KG1 (cell line): ENCODE measurements at places on chromosomes 2 and 18.
A peak's percentile ranks its signal among the peaks of the same experiment; 100 is the strongest.

GRCh38 chr2:47334356-47335136, 68.4 kb upstream of the MSH2 start:
- no peak for DNase-seq

DNA sequence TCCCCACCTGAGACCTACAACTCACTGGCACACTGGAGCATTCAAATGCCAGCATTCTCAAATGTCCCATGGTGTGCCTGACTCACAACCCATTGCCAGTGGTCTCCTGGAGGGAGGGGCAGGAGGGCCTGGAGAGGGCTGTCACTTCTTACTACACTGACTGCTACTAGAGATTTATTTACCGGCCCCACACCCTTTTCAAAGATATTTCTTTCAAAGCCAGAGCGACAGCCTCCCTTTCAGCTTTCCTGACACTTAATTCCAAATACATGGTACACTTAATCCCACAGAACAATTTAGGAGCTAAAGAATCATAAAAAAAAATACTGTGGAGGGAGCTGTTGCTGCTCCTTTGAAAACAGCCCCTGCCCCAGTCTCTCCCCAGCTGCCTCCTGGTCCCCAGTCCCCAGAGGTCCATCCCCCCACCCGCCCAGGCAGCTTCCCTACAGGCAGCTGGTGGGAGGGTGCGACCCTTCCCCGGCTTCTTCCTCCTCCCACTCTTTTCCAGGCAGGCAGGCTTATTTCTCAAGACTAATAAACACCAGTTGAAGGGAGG, 129.1 kb upstream of the SMAD2 start:
- no peak for DNase-seq

GRCh38 chr2:37080266-37080665, 3.9 kb downstream of the HEATR5B start:
- peak; percentile 51 for DNase-seq

- no peak for DNase-seq
Observed at GRCh38 chr2:15695582-15696330, 104.1 kb downstream of the DDX1 start.

DNA sequence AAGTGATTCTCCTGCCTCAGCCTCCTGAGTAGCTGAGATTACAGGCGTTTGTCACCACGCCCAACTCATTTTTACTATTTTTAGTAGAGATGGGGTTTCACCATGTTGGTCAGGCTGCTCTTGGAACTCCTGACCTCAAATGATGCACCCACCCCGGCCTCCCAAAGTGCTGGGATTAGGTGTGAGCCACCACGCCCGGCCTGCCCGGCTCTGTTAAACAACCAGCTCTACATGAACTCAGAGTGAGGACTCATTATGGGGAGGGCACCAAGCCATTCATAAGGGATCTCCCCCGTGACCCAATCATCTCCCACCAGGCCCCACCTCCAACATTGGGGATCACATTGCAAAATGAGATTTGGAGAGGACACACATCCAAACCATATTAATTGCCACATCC, 8.8 kb downstream of the ATIC start:
- no peak for DNase-seq

- no peak for DNase-seq
Observed at GRCh38 chr18:35112696-35113095, 71.5 kb downstream of the MAPRE2 start.

DNA sequence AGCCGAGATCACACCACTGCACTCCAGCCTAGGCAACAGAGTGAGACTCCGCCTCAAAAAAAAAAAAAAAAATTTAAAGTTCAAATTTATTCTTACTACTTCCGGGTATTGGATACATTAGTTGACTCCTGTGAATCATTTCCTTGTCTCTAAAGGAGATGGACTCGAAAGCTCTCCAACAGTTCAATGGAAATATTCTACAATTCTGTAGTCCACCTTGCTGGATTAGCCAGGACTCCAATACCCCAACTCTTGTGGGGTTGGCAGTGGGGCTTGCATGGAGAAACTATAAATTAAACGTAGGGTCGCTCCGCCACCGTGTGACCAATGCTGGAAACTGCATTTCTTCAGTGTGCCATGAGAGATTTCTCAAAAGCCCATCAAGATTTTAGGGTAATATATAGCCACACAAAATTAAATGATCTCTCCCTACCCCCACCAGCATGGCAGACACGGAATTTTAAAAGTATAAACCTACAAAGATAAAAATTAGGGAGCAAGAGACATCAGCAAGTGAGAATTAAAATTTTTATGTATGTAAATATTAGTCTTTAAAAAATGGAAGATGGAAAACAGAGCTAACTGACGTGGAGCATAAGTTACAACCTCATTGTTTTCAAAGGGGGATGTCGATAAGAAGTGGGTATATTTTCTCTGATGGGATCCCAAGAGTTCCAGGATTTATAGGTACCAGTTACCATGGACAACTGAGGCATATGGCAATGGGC, 27.8 kb upstream of the GAREM2 start:
- DNase-seq = no peak

DNA sequence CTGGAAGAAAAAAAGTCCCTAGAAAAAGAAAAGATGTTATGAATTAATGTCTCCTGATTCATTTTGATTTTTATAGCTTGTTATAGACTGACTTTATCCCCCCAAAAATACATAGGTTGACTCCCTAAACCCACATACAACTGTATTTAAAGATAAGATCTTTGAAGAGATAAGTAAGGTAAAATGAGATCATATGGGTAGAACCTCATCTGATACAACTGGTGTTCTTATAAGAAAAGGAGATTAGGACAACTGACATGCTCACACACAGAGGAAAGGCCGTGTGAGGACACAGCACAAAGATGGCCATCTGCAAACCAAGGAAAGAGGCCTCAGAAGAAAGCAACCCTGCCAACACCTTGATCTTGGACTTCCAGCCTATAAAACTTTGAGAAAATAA, 117.5 kb downstream of the CD226 start:
- no peak for DNase-seq

DNA sequence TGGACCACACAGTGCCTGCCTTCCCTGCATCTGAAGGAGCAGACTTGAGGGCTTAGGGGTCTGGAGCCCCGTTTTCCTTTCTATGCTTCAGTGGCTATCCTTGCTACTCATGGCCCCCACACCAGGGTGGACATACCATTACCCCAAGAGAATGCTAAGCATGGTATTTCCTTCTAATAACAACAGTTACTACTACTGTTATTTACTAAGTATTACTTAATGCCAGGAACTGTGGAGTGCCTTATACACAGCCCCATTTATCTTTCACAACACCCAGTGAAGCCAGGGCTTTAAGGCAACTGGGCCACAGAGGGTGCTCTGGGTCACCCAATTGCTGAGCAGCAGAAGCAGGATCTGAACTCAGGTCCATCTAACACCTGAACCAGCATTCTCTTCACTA, 5.8 kb upstream of the PAX8 start:
- no peak for DNase-seq

DNA sequence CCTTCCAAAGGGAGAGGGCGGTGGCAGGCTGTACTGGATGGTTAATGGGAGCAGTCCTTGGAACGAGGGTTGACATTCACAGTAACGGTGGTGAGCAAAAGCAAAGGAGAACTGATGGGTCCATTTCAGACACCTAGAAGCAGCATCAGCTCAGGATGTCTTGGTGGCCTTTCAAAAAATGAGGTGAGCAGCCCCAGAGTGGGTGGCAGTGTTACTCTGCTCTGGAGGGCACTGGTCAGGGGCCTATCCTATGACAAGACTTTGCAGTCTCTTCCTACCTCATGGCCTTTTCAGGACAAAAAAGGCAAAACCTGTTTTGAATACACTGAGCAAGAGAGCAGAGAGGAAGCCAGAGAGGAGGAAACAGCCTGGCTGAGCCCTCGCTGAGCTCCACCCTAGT, 23.5 kb downstream of the CAPN14 start:
- no peak for DNase-seq

DNA sequence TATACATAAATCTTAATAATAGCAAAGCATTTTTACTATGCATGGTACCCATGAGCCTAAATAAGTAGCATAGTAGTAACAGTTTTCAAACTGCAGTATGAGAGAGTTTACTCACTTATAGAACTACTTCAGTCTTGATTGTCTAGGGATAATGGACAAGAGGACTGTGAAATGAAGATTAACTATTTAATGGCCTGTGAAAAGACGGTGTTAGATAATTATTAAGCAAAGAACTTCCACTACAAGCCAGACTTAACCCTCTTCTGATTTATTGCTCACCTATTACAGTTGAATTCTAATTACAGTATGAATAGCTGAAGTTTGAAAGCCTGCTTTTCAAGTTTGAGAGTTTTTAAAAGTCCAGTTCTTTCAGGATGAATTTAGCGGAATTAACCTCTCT, 18.9 kb downstream of the PIK3C3 start:
- no peak for DNase-seq

DNA sequence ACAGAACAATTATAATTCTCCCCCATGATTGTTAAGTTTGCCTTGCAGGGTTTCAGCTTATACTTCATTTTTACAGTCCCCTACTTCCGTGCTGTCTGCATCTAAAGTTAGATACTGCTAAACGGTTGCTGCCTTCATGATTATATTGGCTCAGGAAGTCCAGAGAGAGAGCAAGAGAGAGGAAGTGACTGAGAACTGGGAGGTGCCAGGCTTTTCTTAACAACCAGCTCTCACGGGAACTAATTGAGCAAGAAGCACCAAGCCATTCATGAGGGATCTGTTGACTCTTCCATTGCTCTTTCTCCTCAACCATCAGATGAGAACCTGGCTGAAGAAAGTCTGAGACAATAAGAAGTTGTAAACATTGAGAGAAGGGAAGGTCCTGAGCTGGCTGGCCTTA, 125.5 kb upstream of the SIX2 start:
- peak; percentile 34 for DNase-seq

GRCh38 chr2:129443865-129444739, 535.4 kb upstream of the RAB6C start:
- no peak for DNase-seq

GRCh38 chr2:207724113-207724512, 12.7 kb downstream of the CCNYL1 start:
- DNase-seq = no peak

DNA sequence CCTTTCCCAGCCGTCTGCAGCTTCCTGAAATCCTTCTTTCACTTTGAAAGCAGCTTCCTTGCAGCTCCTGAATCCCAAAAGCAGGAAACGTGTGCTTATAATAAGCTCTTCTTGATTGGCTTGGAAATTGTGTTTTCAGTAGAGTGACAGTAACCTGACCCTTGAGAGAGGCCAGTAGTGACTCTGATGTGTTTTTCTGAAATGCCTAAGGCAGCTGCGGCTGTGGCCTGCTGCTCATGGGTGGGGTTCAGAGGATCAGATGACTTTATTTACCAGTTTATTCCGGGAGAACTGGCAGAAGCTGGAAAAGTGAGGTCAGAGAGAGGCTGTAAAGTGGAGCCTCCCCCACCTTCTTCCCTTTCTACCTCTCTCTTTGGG, 31.9 kb upstream of the RPIA start:
- no peak for DNase-seq

DNA sequence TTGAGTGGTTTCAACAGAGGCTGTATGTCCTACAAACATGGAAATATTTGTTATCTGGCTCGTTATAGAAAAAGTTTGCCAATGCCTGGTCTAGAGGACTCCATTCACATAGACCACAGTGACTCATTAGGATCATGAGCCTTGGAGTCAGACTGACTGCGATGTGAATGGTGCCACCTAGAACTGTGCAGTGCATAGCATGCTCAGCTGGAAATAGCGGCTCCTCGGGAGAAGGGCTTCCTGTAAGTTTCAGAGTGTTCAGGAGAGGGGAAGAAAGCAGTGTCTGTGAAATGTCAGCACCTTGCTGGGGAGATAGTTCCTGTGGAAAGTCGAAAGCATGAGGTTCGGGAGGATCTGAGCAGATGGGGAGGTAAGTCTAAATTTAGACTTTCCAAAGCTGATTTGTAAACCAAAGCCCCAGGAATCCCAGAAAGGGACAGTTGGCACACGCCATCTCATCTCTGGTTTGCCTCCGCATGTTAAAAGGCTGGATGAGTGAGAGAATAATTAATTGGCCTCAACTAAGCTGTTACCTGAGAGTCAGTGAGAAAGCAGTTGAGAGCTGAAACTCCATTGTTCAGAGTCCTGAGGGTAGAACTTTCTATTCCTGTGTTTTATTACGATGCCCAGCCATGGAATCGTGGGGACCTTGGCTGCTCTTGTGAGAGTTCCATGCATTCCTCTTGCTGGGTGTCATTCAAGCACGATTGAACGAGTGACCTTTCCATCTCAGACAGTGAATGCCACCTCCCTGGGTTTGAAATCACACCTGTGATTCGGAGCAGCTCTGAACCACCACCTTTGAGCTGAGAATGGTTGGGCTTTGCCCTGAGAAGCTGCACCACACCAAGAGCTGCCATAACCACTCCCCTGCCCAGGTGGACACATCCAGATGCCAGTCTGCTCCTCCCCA, 99.5 kb downstream of the MAPK4 start:
- DNase-seq = no peak

- DNase-seq = no peak
Observed at GRCh38 chr2:101983486-101983885, 8.3 kb upstream of the IL1R2 start.

DNA sequence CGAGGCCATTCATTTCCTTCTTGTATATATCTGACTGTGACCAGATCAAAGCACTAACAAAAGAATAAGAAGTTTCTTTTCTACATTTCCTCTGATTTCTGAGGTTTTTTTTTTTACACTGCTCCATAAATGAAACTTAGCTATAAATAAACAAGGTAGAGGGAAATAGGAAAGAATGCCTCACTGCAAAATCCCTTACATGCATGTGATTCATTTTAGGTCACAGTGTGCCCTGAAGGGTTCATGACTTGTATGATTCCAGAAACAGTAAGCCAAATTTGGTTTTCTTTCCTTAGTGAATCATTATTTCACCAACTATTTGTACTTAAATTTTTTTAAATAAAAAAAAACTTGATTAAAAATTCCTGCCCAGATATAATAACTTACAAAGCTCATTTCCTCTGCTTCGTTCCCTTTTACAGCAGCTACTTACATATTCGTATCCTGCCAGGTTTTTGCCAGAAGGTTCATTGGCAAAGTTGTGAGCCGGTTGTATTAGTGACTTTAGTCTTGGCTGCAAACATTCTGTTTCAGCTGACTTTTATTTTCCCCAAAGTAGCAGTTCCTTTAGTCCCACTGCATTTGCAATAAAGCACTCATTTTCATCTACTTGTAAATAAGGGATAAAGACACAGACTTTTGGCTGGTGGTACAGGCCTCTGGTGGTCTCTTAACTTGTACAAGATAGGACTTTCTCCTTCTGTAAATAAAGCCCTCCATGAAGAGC, 58.6 kb downstream of the LRP2 start:
- no peak for DNase-seq

- DNase-seq = no peak
Observed at GRCh38 chr2:11746807-11747459, 501 bp downstream of the LPIN1 start.
